ENCODE measurements at places on chromosomes 4 and X. TPM values are rescaled to one million over a fixed set of nuclear protein-coding genes. Genes with fewer than 3 reads are reported as not detected.

The GRPR gene
- total RNA-seq, result not detected

The AWAT1 gene
- not detected for total RNA-seq

DNA sequence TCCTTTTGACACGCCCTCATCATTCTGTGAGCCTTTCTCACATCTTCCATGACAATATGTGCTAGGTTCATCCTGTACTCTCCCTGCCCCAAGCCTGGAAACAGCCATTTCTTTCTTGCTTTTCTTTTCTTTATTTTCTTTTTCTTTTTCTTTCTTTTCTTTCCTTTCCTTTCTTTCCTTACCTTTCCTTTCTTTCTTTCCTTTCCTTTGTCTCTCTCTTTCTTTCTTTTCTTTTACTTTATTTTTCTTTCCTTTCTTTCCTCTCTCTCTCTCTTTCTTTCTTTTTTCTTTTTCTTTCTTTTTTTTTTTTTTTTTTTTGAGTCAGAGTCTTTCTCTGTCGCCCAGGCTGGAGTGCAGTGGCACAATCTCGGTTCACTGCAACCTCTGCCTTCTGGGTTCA, 14.6 kb downstream of the PPP1R3F start:
- no peak overlapping the region for H3K4me3 ChIP-seq
- no peaks in the 10 kb centered on the region for H3K36me3 ChIP-seq
- H3K27ac ChIP-seq, result peak overlapping the region; percentile 60

DNA sequence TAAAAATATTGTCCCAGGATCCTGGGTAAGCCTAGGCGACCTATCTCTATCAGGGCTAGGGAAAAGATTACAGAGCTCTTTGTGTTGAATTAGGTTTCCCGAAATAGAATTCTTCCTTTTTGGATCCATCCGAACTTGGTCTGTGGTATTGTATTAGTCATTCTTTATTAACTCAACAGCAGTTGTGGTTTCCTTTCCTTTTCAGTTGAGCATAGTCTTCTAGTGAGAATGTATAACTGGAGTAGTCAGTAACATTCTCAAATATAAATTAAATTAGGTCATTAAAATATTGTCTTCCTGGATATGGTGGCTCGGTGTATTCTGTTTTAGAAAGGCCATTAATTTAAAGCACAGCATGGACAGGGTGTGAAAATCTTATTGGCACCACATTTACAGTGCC, 520.4 kb downstream of the NLGN4X start:
- DNase-seq, result no peak
- H3K27ac ChIP-seq, result no peak overlapping the region
- H3K4me3 ChIP-seq, result no peak overlapping the region
- H3K27me3 ChIP-seq, result no peaks in the 10 kb centered on the region
- H3K36me3 ChIP-seq, result peaks cover 2% of the 10 kb centered on the region

DNA sequence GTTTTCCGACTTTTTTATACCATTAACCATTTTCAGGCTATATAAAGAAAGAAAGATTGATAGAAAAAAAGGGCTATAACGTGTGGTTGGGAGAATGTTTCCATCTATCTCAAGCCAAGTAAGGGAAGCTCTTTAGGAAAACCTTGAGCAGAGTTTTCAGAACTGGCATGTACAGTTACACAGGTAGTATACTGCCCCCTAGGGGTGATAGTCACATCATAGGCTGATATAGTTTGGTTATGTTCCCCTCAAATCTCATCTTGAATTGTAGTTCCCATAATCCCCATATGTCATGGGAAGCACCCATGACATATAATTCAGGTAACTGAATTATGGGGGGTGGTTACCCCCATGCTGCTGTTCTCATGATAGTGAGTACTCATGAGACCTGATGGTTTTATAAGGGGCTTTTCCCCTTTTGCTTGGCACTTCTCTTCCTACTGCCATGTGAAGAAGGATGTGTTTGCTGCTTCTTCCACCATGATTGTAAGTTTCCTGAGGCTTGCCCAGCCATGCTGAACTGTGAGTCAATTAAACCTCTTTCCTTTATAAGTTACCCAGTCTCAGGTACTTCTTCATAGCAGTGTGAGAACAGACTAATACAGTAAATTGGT, 186.8 kb downstream of the TMA16 start:
- H3K27ac ChIP-seq, result no peak overlapping the region
- no peaks in the 10 kb centered on the region for H3K4me1 ChIP-seq
- H3K4me3 ChIP-seq, result no peak overlapping the region
- H3K27me3 ChIP-seq, result no peaks in the 10 kb centered on the region
- H3K36me3 ChIP-seq, result no peaks in the 10 kb centered on the region
- DNase-seq, result peak; percentile 10

- peaks cover 3% of the 10 kb centered on the region for H3K36me3 ChIP-seq
- H3K4me3 ChIP-seq, result no peak overlapping the region
- H3K27ac ChIP-seq, result no peak overlapping the region
- H3K27me3 ChIP-seq, result no peaks in the 10 kb centered on the region
- H3K4me1 ChIP-seq, result no peaks in the 10 kb centered on the region
Measured at GRCh38 chr4:7005571-7005970, 37.6 kb upstream of the TADA2B start.

DNA sequence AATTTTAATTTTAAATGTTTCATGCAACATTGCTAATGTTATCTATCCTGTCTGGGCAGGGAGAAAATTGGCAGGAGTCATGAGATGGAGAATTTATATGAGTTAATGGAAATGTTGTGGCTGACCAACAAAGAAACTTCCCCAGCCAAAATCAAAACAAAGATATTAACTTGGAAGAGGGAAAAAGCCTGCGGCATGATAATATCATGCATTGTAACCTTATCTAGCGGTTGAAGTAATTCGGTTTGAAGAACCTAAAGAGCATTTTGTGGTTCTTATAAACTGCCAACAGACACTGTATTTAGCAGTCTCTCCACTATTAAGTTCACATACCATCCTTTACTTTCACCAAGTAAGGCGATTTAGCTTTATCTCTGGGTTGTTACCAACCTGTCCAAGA, 42.3 kb downstream of the DKK2 start:
- no peaks in the 10 kb centered on the region for H3K4me1 ChIP-seq
- DNase-seq, result no peak
- no peaks in the 10 kb centered on the region for H3K36me3 ChIP-seq
- no peaks in the 10 kb centered on the region for H3K27me3 ChIP-seq

DNA sequence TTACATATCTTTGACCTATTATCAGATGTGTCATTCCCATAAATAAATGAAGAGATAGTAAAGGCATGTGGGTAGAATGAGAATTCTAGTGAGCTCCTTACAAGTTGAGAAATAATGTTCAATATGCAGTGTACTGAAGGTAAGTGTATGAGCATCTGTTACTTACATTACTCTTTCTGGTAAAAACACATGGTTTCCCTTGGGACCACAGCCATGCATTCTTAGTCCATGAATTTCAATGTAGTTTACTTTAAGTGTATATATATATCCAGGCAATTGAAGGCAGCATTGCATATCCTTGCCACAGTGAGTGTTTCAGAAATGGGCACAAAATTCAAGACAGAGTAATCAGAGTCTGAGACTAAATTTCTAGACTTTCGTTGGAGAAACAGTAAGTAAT, 277.2 kb downstream of the CXXC4 start:
- no peak overlapping the region for H3K4me3 ChIP-seq
- no peak for DNase-seq
- H3K36me3 ChIP-seq, result no peaks in the 10 kb centered on the region
- peak overlapping the region; percentile 31 for H3K27ac ChIP-seq
- H3K4me1 ChIP-seq, result no peaks in the 10 kb centered on the region

GRCh38 chr4:14671146-14671545, 331.1 kb upstream of the CPEB2 start:
- no peak overlapping the region for H3K27ac ChIP-seq
- no peaks in the 10 kb centered on the region for H3K4me1 ChIP-seq
- H3K27me3 ChIP-seq, result peaks cover 19% of the 10 kb centered on the region
- DNase-seq, result no peak
